ENCODE measurements at places on chromosomes 7 and 10. TPM values are rescaled to one million over a fixed set of nuclear protein-coding genes. Genes with fewer than 3 reads are reported as not detected.

DNA sequence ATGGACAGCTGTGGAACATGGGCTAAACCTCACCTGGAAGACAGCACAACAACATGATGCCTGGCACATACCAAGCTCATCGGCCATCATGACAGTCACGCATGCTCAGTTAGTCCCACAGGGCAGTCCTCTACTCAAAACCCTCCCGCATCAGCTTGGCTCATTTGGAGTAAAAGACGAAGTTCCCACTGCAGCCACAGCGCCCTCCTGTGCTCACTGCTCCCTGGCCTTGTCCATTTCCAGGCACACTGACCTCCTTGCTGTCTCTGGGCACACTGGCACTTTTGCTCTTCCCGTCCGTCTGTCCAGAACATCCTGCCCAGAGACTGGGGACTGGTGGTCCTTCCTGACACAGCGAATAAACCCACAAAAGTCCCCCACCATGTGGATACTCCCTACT lies 66.2 kb downstream of the LARP4B start:
- H3K4me3 ChIP-seq: no peak overlapping the region
- no peaks in the 10 kb centered on the region for H3K27me3 ChIP-seq
- H3K27ac ChIP-seq: no peak overlapping the region
- H3K4me1 ChIP-seq: no peaks in the 10 kb centered on the region
- H3K36me3 ChIP-seq: peaks cover 2% of the 10 kb centered on the region

DNA sequence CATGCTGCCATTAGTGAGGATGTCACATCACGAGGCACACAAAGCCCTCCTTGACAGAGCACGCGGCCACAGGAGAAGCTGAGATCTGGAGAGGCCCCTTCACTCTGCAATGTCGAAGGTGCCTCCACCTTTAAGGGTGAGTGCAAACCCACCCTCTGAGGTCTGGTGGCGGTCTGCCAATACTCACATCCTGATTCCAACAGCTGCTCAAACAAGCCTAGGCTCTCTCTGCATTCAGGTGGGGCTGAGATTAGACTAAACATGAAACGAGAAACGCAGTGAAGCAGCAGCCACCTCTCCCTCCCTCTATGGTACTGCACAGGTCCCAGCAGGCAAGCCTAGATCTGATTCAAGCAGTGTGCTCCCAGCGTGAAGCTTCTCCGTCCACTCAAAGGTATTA lies 151.8 kb downstream of the TCERG1L start:
- no peaks in the 10 kb centered on the region for H3K27me3 ChIP-seq
- DNase-seq: no peak
- H3K27ac ChIP-seq: no peak overlapping the region
- no peaks in the 10 kb centered on the region for H3K36me3 ChIP-seq
- no peak overlapping the region for H3K4me3 ChIP-seq

GRCh38 chr10:129951101-129951969 lies 12.7 kb downstream of the EBF3 start:
- H3K27ac ChIP-seq: no peak overlapping the region
- no peaks in the 10 kb centered on the region for H3K36me3 ChIP-seq
- no peaks in the 10 kb centered on the region for H3K4me1 ChIP-seq
- H3K27me3 ChIP-seq: no peaks in the 10 kb centered on the region
- H3K4me3 ChIP-seq: no peak overlapping the region
- no peak for DNase-seq

DNA sequence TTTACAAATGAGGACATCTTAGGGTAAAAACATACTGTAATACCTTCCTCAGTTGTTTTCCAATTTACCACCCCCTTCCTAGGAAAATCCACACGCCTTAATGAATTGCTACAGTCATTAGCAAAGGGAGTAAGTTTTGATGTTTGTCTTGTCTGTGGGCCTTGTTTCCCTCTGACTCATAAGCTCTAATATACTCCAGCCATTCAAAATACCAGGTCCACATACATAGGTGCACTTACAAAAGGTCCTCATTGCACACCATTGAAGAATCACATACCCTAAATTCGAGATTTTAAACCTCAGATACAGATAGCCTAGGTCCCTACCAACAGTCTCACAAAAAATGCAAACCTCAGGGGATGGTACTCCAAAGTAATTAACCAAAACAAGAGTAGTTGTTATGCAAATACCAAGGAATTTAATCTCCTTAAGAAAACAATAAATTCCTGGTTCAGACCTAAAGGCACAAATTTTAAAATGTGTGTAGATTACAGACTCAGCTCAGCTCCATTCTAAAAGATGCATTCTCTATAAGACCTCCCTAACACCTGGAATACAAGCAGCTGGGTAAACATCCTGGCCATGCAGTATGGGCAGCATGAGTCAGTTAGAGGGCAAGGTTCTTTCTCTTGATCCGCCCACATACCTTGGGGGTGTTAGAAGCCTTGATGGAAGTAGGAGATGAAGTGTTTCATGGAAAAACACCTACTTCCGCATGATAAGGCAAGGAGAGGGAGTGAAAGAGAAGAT lies 3.0 kb upstream of the LIPK start:
- no peak overlapping the region for H3K27ac ChIP-seq
- no peak for DNase-seq
- peaks cover 2% of the 10 kb centered on the region for H3K27me3 ChIP-seq
- no peaks in the 10 kb centered on the region for H3K4me1 ChIP-seq
- no peaks in the 10 kb centered on the region for H3K36me3 ChIP-seq
- no peak overlapping the region for H3K4me3 ChIP-seq

DNA sequence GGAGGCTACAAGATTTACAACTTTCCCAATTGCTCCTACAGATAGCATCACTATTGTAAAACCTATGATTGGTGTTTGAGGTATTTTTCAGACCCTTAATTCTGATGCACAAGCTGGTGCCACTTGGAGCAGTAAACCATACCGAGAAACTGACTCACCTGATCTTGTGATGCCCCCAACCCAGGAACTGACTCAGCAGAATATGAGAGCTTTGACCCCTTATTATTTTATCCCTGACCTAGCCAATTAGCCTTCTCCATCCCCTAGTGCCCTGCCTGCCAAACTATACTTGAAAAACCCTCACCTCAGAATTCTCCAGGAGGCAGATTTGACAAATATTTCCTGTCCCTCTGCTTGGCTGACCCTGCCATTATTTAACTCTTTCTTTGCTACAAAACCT lies 585.9 kb upstream of the GHITM start:
- no peak overlapping the region for H3K27ac ChIP-seq
- no peak overlapping the region for H3K4me3 ChIP-seq
- DNase-seq: no peak
- no peaks in the 10 kb centered on the region for H3K27me3 ChIP-seq

GRCh38 chr10:55311848-55312635 lies 511.0 kb upstream of the PCDH15 start:
- DNase-seq: no peak
- H3K27ac ChIP-seq: no peak overlapping the region
- no peaks in the 10 kb centered on the region for H3K27me3 ChIP-seq
- H3K4me1 ChIP-seq: no peaks in the 10 kb centered on the region
- H3K4me3 ChIP-seq: no peak overlapping the region
- no peaks in the 10 kb centered on the region for H3K36me3 ChIP-seq

- peak; percentile 48 for DNase-seq
- H3K27me3 ChIP-seq: no peaks in the 10 kb centered on the region
- H3K36me3 ChIP-seq: no peaks in the 10 kb centered on the region
- no peak overlapping the region for H3K27ac ChIP-seq
- no peaks in the 10 kb centered on the region for H3K4me1 ChIP-seq
Observed at GRCh38 chr10:118698421-118698820, 56.3 kb downstream of the CACUL1 start.

DNA sequence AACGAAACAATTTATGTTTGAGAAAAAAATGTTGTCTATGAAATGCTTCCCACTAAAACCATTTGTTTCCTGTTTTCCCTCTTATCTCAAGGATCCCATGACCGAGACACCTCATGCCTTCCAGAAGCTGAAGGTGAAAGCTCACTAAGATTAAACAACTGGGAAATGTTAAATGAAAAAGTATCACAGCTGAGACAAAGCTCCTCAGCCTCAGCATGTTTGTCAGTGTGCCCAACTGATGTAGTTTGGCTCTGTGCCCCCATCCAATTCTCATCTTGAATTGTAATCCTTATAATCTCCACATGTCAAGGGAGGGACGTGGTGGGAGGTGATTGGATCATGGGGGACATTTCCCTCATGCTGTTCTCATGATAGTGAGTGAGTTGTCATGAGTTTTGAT lies 327.3 kb downstream of the HTR7 start:
- H3K27me3 ChIP-seq: no peaks in the 10 kb centered on the region
- DNase-seq: no peak
- no peak overlapping the region for H3K27ac ChIP-seq
- no peaks in the 10 kb centered on the region for H3K36me3 ChIP-seq
- no peak overlapping the region for H3K4me3 ChIP-seq

DNA sequence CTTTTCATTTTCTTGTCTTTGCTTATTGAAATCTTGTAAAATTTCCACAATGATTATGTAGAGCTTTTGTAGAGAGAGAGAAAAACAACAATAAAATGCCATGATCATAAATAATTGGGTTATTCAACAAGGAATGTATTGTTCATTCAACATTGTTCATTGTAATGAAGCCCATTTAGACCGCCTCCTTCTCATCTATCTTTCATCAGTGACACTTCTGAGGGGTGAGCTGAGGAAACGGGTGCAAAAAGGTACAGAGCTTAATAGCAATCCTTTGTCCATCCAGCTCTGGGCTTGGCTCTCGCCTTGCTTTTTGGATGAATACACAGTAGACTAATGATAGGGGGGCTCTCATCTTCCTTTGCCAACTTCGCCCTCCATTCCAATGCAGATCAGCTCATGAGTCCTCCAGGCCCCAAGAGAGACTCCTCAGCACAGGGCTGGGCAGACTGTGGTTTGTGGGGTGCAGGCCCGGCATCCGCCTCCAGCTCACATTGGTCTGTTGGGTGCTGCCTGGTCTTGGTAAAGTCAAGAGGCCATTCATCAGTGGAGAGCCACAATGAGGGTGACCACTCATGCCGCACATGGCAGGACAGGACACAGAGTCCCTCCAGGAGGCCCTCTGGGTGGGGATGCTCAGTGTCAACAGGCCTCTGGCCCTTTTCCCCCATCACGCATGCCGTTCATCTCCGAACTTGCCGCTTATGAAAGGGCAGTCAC lies 17.9 kb upstream of the PPA1 start:
- no peaks in the 10 kb centered on the region for H3K36me3 ChIP-seq
- H3K4me3 ChIP-seq: no peak overlapping the region
- no peaks in the 10 kb centered on the region for H3K4me1 ChIP-seq
- no peak for DNase-seq
- no peaks in the 10 kb centered on the region for H3K27me3 ChIP-seq
- H3K27ac ChIP-seq: no peak overlapping the region

GRCh38 chr7:104945599-104945956 lies 68.4 kb upstream of the KMT2E start:
- no peak overlapping the region for H3K4me3 ChIP-seq
- DNase-seq: no peak
- no peaks in the 10 kb centered on the region for H3K36me3 ChIP-seq

DNA sequence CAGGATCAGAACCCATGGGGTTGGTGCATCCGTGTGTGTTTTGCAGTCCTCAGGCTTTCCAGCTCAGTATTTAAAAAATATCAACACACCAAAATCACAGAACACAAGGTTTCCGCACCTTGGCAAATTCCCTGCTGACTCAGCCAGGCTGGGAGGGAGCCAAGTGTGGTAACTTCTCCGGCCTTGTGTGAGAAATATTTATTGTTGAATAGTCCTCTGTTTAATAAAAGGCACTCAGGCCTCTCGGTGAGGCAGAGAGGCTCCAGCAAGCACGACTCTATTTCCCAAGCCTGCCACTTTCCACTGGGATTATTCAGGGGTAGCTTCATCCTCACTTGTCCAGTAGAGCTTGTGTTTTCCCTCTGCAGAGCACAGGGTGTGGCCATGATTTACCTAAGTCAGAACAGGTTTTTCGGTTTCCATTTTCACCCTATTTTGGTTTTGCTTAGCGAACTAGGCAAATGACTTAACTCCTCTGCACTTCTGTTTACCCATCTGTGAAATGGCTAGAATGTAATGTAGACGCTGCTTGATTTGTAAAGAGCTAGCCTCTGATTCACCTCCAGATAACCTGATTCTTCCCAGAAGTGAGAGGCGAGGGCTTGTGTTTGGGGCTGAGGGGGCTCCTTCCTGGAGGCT lies 13.0 kb upstream of the CHST15 start:
- no peaks in the 10 kb centered on the region for H3K27me3 ChIP-seq
- no peaks in the 10 kb centered on the region for H3K4me1 ChIP-seq
- H3K4me3 ChIP-seq: no peak overlapping the region

- DNase-seq: no peak
- H3K27me3 ChIP-seq: no peaks in the 10 kb centered on the region
- no peaks in the 10 kb centered on the region for H3K36me3 ChIP-seq
- H3K27ac ChIP-seq: no peak overlapping the region
Observed at GRCh38 chr7:45702751-45703150, 128.6 kb downstream of the ADCY1 start.

The OR2A1 gene
- 0.39 TPM for total RNA-seq

The SH2B2 gene
- total RNA-seq: 15.6 TPM

The CPA5 gene
- total RNA-seq: not detected

The IFIT3 gene
- 14.2 TPM for total RNA-seq

The CFAP69 gene
- 11.4 TPM for total RNA-seq
